Fibroblast of skin of right quadriceps (primary cell): ENCODE measurements at places on chromosomes 2 and 18.

GRCh38 chr2:88530081-88530480, 77.6 kb upstream of the FOXI3 start:
- no peak for DNase-seq

DNA sequence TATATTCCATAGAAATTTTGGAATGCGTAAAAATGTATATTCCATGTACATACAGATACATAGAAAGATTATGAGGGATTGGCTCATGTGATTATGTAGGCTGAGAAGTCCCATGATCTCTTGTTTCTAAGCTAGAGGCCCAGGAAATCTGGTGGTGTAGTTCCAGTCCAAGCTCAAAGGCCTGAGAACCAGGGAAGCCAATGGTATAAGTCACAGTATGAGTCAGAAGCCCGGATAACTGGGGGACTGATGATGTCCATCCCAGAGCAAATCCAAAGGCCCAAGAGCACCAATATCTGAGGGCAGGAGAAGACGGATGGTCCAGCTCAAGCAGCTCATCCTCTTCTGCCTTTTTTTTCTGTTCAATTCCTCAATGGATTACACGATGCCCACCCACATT, 385.0 kb upstream of the KLHL29 start:
- DNase-seq = peak; percentile 23

- no peak for DNase-seq
These were observed 123.2 kb downstream of the CAPN13 start for GRCh38 chr2:30684026-30684425.

DNA sequence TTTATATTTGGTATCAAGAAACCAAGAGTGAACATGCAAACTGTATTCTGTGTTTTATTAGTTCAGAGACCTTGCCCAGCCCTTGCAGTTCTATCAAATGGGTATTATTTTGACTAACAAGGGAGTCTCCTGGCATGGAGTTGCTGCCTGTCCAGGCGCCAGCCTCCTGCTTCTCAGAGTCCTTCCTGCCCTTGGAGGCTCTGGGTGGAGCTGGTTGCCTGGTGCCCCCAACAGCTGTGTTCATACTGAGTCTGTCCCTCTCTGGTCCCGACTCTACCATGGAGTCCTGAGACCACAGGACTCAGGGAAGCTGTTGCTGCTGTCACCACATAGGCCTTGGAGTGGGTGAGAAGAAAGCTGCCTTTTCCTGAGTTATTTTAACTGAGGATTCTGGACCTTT, 26.3 kb upstream of the GREB1 start:
- no peak for DNase-seq

GRCh38 chr2:240184656-240185055, 44.2 kb upstream of the OTOS start:
- DNase-seq = no peak

DNA sequence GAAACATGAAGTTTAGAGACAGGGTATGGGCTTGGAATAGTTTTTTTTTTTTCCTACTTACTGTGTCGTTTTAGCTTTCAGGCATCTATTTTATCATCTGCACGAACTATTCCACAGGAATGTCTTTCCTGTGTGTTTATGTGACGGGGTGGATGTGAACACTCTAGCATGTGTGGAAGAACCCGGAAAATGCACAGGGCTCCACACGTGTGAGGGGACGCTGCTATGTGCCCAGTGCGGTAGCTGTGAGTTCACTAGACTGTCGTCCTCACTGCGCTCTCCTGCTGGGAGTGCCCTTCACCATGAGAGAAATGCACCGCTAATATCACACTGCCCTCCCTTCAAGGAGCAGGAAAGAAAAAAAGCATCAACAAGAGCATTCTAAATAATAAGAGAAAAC, 250.8 kb upstream of the PXDN start:
- DNase-seq = no peak

GRCh38 chr18:48806551-48807261, 144.1 kb downstream of the SMAD7 start:
- peak; percentile 74 for DNase-seq

DNA sequence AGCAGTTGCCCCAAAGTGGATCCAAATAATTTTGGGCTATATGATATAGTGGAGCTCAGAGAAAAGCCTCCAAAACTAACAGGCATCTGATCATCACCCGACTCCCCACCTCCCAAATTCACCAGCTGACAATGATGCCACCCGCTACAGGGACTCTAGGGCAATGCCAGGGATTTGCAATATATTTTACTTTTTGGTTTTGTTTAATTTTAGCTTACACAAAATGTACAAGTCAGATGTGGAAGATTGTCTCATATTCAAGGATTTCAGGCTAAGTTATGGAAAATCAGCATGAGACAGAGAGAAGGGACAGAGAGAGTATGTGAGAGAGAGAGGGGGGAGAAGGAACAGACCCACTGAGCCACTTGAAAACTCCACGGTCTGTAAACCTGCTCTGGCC, 187.4 kb downstream of the TMEM247 start:
- DNase-seq = no peak

- DNase-seq = no peak
These were observed 62.1 kb upstream of the DOCK10 start for GRCh38 chr2:225104321-225104720.

DNA sequence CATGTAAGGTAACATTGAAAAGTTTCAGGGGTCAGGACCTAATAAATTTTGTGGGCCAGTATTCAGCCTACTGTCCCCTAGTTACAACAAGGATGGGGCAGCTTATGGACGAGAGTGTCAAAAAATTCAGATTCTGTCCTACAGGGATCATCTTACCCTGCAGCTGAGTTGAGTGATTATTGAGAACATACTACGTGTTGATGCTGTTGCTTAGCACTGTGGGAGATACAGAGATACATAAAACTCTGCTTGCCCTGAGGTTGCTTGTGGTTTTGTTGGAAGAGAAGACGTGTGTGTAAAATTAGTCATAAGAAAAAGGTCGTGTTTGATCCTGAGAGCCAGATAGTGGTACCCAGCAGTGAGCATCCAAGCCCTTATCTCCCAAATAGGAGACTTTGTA, 253.2 kb downstream of the NEDD4L start:
- peak; percentile 71 for DNase-seq

- DNase-seq = no peak
These were observed 141.2 kb downstream of the IKZF2 start for GRCh38 chr2:213010106-213010779.

- peak; percentile 88 for DNase-seq
These were observed at the start of gene CCT4 for GRCh38 chr2:61888267-61889055. Gene CCT4 (minus strand): TSS chr2:61888656. CDS start chr2:61888507, 149 bp downstream.

DNA sequence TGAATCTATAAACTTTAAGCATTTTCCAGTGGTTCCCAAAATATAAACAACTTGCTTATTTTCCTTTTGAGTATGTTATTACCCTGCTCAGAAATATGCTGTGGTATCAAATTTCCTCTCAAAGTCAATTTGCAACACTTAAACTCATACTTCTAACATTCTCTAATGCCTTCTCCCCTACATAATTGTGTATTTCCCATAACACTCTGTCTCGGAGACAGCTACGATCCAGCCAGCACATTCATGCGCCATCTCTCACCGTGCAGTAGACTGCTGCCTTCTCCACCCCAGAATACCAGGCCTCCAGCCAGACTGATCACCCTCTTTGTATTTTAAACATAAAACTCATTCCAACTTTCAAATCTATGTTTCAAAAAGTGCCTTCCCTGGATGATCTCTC, 41.8 kb downstream of the TIMM21 start:
- peak; percentile 67 for DNase-seq

GRCh38 chr2:10072656-10073480, 7.3 kb downstream of the CYS1 start:
- peak; percentile 76 for DNase-seq

DNA sequence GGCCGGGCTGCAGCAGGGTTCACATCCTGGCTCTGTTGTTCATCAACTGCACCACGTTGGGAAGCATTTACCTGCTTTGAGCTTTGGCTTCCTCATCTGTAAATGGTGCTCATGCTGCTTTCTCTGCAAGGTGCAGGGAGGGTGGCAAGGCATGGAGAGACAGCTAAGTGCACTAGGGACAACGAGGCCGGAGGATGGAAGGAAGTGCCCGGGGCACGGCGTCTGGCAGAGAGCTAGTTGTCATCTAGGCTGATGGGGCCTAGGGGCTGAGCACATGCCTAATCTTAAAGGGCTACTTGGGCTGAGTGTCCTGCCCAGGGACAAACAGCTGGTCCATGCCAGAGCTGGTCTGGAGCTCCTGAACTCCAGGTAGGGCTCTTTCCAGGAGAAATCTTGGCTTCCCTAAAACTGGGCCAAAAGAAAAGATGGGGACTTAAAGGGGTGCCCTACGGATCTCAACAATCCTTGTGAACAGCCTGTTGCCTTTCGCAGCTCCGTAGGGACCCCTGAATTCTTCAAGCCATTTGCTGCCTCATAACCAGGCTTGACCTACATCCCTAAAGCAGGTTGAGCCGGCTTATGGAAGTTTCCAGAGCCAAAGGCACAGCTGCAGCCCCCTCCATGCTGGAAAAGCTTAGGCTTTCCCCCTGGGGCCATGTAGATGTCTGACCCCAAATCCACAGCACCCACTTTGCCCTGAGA, 130.8 kb downstream of the SMAD7 start:
- DNase-seq = no peak

- no peak for DNase-seq
These were observed 90.3 kb downstream of the LRP1B start for GRCh38 chr2:142040556-142040955.

DNA sequence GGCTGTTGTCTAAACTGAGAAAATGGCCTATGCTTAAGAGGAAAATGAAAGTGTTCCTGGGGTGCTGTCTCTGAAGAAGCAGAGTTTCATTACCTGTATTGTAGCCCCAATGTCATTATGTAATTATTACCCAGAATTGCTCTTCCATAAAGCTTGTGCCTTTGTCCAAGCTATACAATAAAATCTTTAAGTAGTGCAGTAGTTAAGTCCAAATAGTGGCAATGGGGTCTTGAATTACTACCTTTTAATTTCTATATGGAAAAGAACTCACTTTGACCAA, 13.8 kb upstream of the ALLC start:
- no peak for DNase-seq

DNA sequence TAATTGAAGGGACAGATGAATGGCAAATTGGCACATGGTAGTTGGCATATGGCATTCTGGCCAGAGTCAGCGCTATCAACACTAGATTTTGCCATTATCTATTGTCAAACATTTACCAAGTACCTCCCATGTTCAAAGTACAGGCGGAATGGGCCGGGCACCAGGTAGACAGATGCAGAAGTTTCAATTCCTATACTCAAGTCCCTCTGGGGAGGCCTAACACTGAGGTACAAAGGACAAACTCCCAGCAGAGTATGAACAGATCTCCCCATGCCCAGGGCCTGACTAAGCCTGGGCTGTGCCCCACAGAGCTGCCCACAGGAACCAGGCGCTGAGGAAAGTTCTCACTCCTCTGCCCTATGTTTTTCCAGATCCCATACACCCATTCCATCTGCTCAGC, 257.5 kb upstream of the KLHL29 start:
- DNase-seq = no peak

DNA sequence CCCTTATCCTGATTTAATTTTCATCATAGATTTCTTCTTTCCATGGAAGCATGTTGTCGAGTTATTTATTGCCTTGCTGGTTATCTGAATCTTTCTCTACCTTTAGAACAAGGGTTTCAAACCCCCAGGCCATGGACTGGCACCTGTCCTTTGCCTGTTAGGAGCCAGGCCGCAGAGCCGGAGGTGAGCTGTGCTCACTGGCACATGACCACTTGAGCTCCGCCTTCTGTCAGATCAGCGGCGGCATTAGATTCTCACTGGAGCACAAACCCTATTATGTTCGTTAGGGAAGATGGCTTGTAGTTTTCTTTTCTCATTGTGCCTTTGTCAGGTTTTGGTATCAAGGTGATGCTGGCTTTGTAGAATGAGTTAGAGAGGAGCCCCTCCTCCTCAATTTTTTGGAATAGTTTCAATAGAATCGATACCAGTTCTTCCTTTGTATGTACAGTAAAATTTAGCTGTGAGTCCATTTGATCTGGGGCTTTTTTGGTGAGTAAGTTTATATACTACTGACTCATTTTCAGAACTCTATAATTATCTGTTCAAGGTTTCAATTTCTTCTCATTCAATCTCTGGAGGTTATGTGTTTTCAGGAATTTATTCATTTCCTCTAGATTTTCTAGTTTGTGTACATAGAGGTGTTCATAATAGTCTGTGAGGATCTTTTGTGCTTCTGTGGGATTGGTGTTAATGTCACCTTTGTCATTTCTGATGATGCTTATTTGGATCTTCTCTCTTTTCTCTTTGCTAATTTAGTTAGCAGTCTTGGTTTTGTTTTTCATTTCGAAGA, 668.0 kb upstream of the FAM98A start:
- DNase-seq = no peak

- no peak for DNase-seq
These were observed 98.4 kb upstream of the MYCN start for GRCh38 chr2:15841776-15842560.

DNA sequence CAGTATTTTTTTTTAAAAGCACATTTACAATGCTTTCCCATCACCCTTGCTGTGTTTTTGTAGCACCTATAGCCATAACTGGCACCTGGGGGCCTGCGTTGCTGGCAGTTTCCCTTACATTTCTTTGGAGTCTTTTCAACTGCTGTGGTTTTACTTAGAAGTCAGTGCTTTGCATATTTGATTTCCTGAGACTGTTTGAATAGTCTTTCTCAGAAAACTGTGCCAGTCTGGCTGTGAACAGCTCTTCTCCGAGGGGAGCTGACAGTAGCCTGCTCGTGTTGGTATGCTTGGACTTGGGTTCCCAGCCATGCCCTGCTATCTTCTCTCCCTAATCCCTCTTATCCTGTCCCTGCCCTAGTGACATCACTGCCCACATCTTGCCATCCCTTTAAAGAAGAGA, 81.5 kb downstream of the DPP4 start:
- DNase-seq = no peak

GRCh38 chr18:49479381-49480137, 7.5 kb downstream of the C18orf32 start:
- no peak for DNase-seq

DNA sequence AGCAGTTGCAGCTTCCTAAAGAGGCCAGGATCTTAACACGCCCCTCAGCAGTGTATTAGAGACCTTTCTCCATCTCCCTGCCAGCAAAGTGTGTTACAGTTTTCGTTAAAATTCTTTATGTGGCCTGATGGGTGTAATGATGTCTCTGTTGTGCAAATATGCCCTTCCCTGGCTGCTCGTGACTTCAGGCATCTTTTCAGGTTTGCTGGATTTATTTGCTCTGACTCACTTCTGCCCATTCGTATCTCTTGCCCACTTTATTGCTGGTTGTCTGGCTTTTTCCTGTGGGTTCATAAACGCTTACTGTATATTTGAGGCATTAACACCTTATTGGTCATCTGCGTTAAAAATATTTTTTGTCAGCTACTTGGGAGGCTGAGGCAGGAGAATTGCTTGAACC, 134.5 kb downstream of the ASB1 start:
- peak; percentile 8 for DNase-seq

DNA sequence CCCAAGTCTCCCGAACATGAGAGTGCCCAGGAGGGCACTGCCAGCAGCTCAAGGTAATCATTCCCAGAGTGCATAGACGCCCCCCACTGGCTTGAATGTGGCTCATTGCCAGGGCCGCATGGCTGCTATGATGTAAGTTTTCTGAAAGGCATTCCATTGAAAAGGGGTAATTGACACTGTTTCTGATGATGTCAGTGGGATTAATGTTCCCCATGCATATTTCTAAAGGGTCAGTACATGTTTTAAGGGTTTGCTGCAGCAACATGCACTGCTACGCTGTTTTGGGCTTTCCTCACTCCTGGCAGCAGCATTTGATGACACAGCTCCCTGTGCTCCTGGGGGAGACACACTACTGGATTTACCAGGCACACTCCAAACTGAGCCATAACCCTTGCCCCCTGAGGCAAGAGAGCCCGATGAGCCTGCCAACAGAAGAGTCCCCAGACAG, 36.7 kb downstream of the KIAA2012 start:
- peak; percentile 88 for DNase-seq

GRCh38 chr2:180006231-180006630, 866 bp downstream of the CWC22 start:
- DNase-seq = no peak
